Fibroblast of skin of back (primary cell): ENCODE measurements at places on chromosomes 7 and 10.

GRCh38 chr7:7434329-7434728 is 101.3 kb downstream of the COL28A1 start:
- no peak for DNase-seq

DNA sequence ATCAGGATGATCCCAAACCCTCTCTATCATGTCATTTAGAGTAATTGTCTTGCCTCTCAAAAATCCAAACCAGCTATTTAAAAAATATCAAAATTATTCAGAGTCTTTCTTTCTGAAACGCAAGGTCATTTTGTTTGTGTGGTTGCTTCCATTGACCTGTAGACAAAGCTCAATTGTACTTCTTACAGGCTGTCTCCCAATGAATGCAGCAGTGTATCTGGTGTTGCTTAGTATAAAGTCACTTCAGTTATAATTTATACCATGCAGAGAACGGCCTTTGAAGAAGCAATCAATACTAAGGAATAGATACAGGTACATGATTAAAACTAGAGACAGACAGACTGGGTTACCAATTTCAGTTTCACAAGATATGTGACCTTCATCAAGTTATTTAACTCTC is 80.9 kb downstream of the DOCK4 start:
- no peak for DNase-seq

- no peak for DNase-seq
These were observed 129.7 kb downstream of the MARCHF5 start for GRCh38 chr10:92420546-92421275.

DNA sequence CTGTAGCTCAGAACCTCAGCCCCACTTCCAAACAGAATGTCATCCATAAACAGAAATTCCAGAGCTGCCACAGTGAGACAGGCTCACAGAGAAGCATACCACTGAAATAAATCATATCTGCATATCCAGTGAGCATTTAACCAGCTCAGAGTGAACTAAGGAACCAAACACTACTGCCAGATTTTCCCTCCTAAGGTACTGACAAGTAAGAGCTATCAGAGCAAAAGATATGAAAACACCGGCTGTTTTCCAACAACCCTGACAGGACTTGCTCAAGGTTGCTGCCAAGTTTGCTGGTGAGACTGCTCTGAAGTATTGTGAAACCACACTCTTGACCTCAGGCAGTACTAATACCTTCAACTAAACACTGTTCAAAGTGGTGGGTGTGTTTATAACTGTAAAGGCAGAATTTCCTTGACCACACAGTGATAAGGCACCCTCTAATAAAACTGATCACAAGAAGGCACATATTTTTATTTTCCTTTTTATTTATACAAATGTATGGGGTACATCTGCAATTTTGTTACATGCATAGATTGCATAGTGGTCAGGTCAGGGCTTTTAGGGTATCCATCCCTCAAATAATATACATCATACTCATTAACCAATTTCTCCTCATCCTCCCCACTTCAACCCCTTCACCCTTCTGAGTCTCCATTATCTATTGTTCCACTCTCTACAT is 18.3 kb downstream of the SGMS1 start:
- DNase-seq = peak; percentile 91

DNA sequence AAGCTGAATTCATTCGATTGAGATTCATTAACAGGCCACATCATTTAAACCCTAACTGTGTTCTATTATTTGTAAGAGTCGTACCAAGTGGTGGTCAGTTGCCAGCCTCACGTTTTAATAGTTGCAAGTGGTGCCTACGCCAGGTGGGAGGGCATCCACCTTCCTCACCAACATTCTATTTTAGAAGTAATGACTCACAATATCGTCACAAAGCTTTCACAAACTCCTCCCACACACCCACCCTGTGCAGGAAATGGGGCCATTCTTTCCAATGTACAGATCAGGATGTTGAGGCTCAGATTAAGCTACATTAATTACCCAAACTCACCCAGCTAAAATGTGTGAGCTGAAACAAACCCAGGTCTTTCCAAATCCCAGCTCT is 77.3 kb upstream of the SAMD8 start:
- DNase-seq = no peak

GRCh38 chr7:6166443-6166891 is 106.0 kb downstream of the CYTH3 start:
- no peak for DNase-seq

GRCh38 chr10:76306856-76307255 is 875.4 kb downstream of the LRMDA start:
- peak; percentile 43 for DNase-seq

GRCh38 chr7:117205873-117206272 is 117.0 kb downstream of the WNT2 start:
- no peak for DNase-seq

- peak; percentile 20 for DNase-seq
These were observed 5.3 kb downstream of the PTPN12 start for GRCh38 chr7:77542409-77542808.

DNA sequence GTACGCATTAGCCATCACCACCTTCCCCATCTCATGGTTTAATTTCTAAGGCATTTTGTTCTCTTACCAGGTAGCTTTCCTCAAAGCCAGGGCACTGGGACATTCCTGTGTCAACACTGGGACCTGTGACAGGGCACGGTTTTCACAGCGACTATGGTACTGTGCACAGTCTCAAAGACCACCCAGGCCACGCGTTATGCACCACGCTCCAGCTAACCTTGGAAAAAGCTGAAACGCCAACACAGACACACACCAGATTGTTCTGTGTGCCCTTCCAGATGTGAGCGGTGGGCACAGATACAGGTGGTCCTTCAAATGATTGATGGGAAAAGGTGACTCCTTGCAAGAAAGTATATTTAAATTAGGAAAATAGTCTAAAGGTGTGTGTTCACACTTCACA is 337.3 kb downstream of the WDR37 start:
- no peak for DNase-seq

DNA sequence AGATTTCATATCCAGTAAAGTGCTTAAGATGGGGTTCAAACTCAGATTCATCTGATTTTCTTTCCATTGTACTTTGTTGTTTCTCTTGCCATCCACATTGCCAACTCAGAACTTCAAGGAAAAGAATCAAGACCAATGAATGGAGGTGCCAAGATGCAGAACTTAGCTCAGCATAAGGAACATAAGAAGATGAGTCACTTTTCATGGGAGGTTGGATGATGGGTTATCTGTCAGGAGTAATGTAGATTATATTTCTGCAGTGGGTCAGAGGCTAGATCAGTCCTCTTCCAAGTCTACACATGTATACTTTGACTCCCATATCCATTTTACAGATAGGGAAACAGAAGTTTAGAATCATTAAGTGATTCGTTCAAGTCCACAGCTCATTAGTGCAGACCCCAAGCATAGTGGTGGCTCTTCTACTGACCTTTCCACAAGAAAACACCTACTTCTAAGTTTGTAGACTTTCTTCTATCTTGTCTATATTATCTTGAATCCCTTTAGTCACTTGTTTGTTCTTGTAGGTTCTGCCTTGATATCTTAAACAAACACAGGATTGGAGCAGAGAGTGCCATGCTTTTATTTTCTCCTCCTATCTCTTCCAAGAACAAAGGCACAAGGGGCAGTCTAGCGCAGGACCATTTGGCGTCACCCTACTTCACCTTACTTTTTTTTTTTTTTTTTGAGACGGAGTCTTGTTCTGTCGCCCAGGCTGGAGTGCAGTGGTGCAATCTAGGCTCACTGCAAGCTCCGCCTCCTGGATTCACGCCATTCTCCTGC is 14.0 kb upstream of the ADD3 start:
- DNase-seq = no peak

DNA sequence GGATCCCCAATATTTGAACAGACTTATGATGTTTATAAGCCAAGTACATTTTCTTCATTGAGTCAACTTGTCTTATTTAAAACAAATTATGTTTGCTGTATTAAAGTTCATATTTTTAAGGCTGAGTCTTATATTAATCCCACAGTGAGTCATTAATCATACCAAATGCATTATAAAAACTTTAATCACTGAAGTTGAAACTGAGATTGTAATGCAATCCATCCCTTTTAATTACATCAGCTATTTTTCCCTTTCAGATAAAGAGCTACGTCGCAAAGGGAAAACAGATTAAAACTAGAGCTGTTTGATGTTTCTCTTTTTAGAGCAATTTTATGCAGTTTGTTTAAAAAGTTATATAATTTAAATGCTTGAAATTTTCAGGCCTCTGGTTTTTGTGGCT is 183.0 kb downstream of the ARID5B start:
- no peak for DNase-seq

DNA sequence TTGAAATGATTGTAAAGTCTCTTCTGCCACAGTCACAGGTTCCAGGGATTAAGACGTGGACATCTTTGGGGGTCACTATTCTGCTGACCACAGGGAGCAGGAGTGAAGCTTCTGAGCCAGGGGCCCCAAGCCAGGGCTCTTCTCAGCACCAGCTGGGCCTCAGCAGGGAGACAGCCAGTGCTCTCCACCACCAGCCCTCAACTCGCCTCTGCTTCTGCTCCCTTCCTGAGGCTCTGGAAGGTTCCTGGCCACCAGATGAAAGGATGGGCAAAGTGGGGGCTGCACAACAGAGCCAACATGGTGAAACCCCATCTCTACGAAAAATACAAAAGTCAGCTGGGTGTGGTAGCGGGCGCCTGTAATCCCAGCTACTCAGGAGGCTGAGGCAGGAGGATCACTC is 11.2 kb upstream of the CRYGN start:
- no peak for DNase-seq

GRCh38 chr7:77351539-77352004 is 64.6 kb downstream of the GSAP start:
- DNase-seq = no peak

- DNase-seq = peak; percentile 61
These were observed 29.3 kb downstream of the AFAP1L2 start for GRCh38 chr10:114375047-114375446.

GRCh38 chr10:62681211-62681940 is 123.1 kb upstream of the ADO start:
- DNase-seq = no peak

DNA sequence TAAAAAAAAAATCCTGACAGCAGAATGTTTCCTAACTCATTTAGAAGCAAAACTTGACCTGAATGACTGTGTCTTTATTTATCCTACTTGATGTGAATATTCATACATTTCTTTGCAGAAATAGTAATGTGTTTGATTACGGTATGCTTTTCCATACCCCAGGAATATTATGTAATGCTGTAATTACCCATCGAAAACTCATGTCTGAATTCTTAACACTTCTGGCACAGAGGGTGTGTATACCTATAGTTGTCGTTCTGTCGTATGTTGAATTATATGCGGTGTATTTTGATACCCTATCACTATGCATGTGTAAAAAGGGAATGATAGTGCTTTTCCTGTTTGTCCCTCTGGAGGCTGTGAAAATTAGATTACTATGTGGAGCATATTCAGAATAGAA is 26.6 kb downstream of the SDK1 start:
- no peak for DNase-seq

GRCh38 chr10:60346661-60347060 is 43.0 kb downstream of the ANK3 start:
- DNase-seq = no peak

- no peak for DNase-seq
These were observed 102.3 kb downstream of the TBXAS1 start for GRCh38 chr7:139931190-139931934.

DNA sequence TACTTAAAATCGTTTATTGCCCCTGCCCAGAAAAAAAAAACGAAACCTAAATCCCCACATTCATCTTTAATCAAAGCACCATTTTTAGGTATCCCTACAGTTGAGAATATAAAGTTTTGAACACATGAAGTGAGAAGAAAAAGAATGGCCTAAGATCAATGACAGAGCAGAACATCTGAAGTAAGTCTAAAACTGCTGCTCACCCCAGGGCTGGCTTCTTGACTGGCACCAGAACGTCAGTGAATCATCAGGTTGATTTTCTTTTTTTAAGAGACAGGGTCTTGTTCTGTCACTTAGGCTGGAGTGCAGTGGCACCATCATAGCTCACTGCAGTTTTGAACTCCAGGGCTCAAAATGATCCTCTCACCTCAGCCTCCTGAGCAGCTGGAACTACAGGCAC is 24.9 kb downstream of the SHTN1 start:
- no peak for DNase-seq

GRCh38 chr10:88835910-88836221 is 15.8 kb downstream of the ANKRD22 start:
- no peak for DNase-seq

- DNase-seq = peak; percentile 12
These were observed 644.4 kb downstream of the GRM8 start for GRCh38 chr7:126608339-126608776.

GRCh38 chr7:80330434-80330833 is 181.4 kb downstream of the GNAT3 start:
- peak; percentile 76 for DNase-seq

DNA sequence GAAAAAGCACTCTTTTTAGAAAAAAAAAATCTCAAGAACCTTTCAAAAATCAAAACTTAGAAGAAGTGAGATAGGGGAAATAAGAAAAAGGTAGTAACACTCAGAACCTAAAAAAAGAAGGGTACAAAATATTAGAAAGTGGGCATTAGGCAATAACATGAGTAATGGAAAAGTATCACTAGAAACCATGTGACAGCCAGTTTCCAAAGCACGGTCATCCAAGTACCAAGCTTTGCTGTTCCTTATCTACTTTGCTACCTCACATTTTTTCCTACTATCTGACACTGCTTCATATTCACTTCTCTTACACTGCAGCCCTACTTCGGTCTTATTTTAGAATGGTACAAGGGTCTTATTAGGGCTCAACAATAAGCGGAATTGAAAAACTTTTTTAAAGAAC is 30.3 kb downstream of the IMMP2L start:
- DNase-seq = no peak

- peak; percentile 65 for DNase-seq
These were observed 6.9 kb upstream of the CYP2E1 start for GRCh38 chr10:133520193-133520738.

DNA sequence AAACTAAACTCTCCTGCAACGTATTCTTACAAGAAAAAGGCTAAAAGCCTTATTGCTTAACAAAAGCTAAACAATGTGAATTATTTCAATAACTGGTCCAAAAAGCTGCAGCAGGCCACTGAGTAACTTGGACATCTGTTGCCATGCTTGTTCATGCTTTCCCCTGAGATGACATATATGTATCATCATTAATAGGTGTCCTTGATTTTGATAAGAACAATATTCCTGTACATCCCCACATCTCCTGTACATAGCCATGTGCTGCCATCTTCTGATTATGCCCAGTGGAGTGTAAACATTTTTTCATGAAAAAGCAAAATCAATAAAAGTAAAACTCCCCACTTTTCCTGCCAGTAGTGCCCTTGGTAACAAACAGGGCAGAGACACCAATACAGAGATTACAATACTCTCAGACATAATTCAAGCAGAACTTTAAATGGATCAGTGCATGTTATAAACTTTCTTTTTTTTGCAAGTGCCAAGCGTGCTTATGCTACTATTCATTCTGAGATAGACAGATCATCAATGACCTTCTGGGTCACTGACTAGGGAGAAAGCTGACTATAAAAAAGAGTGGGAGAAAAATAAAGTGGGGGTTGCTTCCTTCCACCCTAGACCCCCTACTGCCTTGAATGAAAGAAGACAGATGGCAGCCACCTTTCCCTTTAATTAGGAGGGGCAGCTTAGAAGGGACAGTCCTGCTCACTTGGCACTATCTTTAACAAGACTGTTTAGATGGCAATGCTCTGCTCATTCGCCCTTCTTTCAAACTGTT is 205.5 kb upstream of the KLF14 start:
- no peak for DNase-seq

- DNase-seq = peak; percentile 50
These were observed 94.5 kb upstream of the GSDME start for GRCh38 chr7:24851786-24852185.

GRCh38 chr10:11162828-11163599 is 145.3 kb downstream of the CELF2 start:
- no peak for DNase-seq
